ENCODE measurements at places on chromosomes 1 and 21.

DNA sequence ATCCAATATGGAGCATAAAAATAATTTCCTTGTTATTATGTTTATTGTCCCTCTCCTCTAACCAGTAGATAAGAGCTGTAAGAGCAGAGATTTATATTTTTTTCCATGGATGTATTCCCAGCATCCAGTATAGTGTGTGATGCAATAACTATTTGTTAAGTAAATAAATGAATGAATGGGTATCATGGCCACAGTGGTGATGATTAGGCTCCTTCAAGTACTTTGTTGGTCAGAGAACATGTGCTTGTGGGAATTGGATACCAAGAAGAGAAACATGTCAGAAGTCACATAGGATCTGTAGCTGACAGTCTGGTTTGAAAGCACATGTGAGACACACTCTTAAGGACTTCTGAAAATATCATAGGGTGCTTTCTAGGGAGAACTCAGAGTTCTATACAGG lies 588.5 kb downstream of the AGBL4 start:
- no peak for DNase-seq

DNA sequence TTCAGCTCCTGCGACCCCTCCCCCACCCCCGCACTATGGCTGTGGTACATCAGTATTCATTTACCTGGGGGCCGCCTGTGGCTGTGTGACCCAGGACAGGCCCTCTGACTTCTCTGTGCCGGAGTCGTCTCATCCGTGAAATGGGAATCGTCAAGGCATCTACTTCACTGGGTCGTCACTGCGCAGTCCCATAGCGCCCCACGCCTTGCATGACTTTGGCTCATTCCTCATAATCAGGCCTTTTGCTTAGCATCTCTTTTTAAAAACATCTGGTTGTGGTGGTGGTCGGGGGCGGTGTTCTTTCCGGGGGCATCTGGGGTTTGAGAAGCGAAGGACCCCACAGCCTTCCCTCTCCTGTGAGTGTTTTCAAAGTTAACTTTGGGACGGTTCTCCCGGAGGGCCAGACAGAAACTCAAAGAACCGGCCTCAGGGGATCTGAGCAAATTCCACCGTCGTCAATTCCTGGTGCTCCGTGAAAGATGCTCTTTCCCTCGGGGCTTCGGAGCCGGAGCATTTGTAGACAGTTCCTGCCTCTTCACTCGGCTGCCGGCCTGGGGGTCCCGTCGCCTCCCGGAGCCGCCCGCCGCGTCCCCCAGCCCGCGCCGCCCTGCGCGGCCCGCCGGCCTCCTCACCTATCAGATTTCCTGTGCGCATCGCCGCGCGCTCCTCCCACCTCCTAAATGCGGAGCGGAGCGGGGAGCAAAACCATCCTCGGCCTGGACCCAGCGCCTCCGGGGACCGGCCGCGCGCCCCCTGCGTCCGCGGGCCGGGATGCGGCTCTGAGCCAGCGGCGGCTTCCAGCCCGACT lies at the start of gene B3GALT5:
TSS of gene B3GALT5 (plus strand) at position 708 of the 808 bp plus-strand sequence. CDS start 47,620 bp downstream, outside the sequence.
- DNase-seq, result no peak

DNA sequence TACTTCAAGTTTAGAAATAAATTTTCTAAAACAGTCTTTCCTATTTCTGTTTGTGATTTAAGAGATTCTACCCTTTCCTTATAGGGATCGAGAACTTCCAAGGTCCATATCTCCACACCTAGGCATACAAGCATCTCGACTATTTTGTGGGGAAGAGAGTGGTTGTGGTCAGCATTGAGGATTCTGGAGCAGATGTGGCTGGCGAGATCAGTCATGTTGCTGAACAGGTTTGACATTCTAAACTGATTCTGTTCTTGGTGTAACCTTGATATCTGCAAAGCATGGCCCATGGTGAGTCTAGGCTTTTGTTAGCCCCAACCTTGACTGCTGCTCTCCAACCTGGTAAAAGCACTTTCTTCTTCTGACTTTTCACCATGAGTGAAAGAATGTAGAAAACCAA lies 167.6 kb upstream of the POGK start:
- no peak for DNase-seq

GRCh38 chr1:60958001-60958400 lies 124.4 kb upstream of the NFIA start:
- DNase-seq, result no peak

GRCh38 chr1:28902738-28903137 lies 11.6 kb upstream of the EPB41 start:
- no peak for DNase-seq

DNA sequence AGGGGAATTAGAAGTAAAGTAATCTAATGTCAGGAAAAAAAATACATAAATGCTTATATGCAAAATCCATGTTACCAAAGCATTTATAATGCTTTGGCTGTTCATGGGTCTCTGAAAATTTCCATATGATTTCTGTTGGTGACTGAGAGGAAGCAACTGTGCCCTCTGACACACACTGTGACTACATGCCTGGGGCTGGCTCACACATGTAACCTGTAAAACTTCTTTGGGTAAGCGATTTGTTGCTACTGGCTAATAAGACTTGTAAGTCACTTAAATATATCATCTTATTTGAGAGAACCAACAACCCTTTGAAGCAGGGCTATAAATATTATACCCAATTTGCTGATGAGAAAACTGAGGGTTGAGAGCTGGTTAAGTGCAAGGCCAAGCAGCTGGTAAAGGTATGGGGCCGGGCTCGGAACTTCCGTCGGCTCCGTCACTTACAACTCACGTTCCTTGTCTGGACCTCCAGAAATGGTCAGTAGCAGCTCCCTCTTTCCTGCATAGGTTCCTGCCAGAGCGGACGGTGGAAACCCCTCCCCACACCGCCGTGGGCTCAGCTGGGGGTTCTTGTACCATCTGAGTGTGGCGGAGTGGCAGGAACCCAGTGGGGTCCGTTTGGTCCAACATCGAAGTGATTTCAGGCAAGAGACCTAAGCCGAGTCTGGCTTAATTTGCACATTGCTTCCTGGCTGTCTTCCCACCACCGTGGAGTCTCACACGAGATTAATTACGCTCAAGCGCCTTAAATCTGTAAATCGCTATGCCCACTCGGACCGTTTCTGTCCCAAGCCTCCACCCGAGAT lies 714 bp downstream of the DFFA start:
- no peak for DNase-seq

DNA sequence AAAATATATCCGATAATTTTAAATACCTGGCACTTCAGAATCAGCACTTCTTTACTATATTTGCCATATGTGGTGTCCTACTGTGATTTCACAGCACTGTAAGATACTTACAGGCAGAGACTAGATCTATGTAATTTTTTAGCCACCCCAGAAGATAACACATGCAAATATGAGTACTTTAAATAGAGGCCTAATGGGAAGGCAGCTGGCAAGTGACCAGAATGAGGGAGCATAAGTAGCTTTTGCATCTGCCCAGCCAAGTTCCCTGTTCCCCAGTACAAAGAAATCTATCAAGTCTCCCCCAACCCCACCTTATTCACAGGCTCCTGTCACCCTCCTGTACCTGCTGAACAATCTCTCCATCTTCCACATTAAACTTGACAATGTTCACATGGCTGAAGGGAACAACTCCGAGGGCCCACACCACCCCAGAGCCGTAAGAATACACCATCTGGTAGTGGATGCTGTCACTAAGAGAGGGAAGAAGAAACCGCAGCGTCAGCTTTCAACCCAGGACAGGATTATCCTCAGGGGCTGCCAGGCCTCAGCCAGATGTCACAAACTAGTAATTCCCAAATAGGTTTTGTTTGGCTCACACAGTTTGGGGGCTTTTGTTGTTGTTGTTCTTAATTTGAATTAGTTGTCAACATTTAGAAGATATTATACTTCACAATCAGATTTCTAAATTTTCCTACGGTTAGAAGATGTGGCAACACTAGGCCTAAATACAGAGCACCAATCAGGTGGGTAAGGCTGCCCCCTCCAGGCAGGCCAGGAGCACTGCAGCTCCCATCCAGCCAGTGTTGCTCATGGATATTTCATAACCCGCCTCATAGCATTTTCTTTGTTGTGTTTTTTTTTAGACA lies 10.4 kb downstream of the EMC1 start:
- DNase-seq, result no peak

DNA sequence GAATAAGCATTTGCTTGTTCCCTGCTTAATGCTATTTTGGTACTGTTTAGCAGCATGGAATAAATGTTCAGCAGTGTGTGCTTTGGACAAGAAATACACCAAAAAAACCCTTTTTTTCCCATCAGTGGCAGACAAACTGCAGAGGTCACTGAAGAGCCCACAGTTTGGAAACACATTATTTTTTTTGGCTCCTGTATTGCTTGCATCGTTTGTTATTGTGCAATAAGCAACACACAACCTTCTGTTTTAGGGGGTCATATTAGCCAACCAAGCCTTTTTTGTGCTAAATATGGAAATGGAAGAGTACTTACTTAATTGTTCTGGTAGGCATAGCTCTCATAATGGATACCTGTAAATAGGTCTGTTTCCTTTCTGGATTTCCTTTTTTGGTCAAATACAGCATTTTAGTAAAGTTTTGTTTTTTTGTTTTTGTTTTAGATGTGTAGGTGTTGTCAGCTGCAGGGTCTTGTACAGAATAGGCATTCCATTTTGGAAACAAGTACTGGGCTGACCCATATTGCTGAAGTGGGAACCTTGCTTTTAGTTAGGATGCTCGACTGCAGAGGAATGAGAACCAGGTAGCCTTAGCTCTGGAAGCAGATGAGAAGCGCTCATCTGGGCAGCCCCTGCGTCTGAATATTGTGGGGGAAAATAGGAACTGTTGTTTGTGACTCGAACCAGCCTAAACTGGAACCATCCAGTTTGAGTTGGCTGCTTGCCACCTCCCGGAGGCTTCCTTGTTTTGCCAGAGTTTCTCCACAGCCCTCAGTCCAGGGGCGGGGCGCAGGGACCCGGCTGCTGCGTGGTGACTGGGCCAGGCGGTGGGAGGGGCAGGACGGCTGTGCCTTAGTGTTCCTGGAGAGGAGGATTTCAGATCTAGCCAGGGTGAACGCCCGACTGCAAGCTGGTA lies 38.4 kb downstream of the SPEN start:
- DNase-seq, result peak; percentile 95

DNA sequence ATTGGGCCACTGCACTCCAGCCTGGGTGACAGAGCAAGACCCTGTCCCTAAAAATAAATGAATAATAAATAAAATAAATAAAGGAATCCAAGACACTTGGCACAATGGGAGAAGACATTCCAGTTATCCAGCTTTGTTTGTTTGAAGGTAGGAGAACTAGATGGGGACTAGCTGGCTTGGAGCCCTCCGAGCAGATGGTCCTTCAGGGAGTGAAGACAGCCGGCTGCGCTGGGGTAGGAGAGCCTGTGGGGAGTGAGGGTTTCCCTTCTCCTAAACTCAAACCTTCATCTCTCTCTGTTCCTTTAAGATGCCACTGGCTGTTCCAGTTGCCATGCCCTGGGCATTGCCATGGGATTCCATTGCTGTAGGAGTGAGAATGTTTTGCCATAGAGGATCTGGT lies 120.6 kb downstream of the NAV1 start:
- no peak for DNase-seq

DNA sequence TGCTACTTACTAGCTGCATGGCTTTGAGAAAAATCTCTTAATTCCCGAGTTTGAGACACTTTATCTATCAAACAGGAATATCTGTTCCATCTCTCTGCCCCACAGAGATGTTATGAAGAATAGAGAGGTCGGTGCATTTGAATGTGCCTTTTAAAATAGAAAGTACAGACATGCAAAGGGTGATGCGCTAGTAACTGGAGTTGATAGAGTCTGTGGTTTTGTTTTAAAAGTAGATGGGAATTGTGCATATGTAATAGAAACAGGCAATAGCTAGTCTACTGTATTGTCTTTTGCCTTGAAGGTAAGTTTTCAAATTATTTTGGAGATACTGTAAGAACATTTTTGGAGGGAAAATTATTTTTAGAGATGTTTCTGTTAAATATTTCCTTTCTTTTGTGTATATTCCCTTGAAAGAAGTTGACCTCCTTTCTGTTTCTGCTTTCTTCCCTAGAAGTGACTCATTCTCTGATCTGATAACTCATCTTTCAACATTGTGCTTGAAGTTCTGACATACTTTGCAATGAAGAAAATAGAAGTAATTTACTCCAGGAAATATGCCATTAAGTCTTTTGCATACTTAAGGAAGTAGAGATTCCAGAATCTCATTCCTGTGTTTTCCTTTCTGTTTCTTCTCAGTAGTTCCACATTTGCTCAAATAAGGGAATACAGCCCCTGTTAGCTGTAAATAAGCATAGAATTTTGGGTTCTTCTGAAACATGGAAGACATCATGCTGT lies 151.6 kb downstream of the SDCCAG8 start:
- no peak for DNase-seq

DNA sequence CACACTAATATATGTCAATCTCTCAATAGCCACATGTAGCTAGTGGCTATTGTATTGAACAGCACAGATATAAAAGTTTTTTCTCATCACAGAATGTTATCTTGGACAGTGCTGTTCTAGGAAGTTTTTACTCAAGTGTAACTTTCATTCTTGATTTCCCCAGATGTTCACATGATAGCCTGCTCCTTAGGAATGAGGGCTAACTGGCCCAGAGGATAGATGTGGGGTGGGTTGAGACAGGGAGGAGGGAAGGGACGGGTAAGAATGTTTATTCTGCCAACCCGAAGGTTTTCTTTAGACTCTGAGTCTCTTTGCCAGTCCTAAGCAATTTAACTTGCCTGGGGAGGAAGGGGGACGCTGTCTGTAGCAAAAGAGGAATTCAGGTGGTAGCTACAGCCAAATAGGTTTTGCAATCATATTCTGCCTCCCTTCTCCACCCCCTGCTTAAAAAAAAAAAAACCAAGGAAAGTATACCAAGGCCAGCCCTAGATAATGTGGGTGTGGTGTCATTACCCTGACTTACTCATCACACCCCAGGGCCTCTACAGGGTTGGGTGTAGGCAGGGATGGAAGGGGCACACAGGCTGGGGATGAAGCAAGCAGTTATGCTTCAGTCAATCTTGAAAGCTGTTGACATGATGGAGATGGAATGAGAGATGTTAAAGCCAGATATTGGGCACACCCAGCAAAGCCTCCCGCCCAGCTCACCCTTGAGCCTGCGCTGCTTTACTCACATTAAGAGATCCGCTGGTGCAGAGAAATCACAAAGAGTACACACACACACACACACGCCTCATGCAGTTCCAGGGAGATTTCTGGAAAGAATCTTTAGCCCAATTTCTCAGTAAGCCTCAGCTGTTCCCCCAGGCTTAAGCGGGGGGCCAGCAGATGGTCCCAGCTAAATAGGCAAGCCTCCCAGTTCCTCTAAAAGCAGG lies 59.9 kb downstream of the PLXNA2 start:
- DNase-seq, result no peak

DNA sequence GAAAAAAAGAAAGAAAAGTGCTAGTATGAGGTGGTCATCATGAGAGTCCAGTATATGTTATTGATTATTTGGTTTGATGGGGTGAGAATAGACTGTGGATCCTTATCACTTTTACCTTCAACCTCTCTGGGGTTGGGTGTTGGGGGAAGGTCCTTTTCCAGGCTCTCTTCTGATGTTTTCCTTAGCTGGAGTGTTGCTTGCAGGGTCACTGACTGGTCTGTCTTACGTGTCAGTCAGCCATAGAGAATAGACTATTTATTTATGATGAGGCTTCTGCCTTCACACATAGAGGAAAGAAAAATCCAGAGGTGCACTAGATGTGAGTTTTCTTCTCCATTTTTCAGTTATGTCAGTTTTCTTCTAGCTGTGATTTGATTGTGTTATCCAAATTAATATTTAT lies 36.5 kb downstream of the MAP3K21 start:
- no peak for DNase-seq

Data from renal cortex interstitium (tissue), 15 donors.